ENCODE measurements at places on chromosomes 7 and 10.

GRCh38 chr10:112945811-112946210 lies 4.2 kb upstream of the TCF7L2 start:
- no peaks in the 10 kb centered on the region for H3K4me1 ChIP-seq
- H3K36me3 ChIP-seq, result no peaks in the 10 kb centered on the region
- no peak overlapping the region for H3K27ac ChIP-seq
- DNase-seq, result no peak

GRCh38 chr10:131433568-131433967 lies 122.0 kb upstream of the TCERG1L start:
- no peaks in the 10 kb centered on the region for H3K27me3 ChIP-seq
- no peak overlapping the region for H3K4me3 ChIP-seq
- H3K4me1 ChIP-seq, result peaks cover 9% of the 10 kb centered on the region
- DNase-seq, result no peak
- no peaks in the 10 kb centered on the region for H3K36me3 ChIP-seq
- no peak overlapping the region for H3K27ac ChIP-seq

DNA sequence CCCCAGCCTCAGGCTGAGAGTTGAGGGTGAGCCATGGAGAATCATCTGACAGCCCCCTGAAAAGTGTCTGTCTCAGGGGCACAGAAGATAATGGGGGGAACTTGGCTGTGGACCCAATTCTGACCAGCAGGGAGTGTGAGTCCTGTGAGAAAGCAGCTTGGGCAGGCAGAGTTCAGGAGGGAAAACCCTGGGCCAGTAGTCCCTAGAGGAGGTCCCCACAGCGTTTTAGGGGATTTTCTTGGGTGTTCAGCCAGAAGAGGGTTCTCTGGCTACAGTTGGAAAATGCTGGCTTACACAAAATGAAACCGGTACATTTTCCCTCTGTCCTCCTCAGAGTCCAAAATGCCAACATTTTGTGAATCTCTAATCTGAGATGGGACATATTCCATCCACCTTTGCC lies 35.8 kb upstream of the TRIM8 start:
- H3K4me3 ChIP-seq, result no peak overlapping the region
- no peak for DNase-seq
- H3K27me3 ChIP-seq, result no peaks in the 10 kb centered on the region
- peaks cover 35% of the 10 kb centered on the region for H3K4me1 ChIP-seq
- H3K36me3 ChIP-seq, result peaks cover 5% of the 10 kb centered on the region
- no peak overlapping the region for H3K27ac ChIP-seq

DNA sequence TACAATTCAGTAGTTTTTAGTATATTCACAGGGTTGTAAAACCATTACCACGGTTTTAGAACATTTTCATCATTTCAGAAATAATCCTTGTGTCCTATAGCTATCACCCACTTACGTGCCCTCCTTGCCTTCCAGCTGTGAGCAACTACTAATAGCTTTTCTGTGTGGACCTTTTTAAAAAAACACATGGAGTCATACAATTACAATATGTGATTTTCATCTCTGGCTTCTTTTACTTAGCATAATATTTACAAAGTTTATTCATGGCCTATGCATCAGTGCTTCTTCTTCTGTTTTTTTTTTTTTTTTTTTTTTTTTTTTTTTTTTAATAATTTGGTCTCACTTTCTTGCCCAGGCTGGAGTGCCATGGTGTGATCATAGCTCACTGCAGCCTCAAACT lies 76.1 kb downstream of the CDK14 start:
- no peaks in the 10 kb centered on the region for H3K4me1 ChIP-seq
- H3K36me3 ChIP-seq, result no peaks in the 10 kb centered on the region
- H3K27me3 ChIP-seq, result no peaks in the 10 kb centered on the region
- H3K4me3 ChIP-seq, result no peak overlapping the region

DNA sequence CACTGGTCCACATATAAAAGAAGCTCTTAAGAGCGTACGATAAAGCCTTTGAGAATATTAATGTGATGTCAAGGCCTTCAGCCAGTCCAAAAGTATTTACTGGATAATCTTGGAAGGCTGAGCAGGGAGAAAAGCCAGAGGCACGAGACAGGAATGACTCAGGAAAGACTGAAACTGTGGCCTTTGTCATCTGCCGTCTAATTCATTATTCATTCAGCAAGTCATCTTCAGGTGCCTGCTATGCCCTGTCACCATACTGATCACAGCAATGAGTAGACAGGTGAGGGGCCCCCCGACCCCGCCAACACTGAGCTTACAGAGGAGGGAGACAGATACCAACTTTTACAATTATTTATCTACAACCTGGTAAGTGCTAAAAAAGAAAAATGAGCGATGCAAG lies 78.9 kb downstream of the VOPP1 start:
- no peak overlapping the region for H3K27ac ChIP-seq
- no peaks in the 10 kb centered on the region for H3K4me1 ChIP-seq
- H3K36me3 ChIP-seq, result no peaks in the 10 kb centered on the region

DNA sequence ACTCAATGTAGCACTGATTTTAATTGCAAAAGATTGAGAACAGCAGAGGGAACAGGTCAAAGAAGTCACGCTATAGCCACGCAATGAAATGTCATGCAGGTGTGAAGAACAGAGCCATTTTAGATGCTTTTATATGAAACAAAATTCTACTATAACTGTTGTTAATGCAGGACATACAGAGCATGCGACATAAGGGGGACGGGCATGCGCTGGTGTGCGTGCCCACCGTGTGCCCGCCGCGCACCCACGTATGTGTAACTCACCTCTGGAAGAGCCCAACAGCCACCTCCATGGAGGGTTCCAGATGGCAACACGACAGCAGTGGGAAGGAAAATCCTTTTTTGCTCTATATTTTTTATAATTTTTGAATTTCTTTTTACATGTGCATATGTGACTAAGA lies 410.0 kb upstream of the RNF32 start:
- DNase-seq, result no peak
- no peak overlapping the region for H3K27ac ChIP-seq

DNA sequence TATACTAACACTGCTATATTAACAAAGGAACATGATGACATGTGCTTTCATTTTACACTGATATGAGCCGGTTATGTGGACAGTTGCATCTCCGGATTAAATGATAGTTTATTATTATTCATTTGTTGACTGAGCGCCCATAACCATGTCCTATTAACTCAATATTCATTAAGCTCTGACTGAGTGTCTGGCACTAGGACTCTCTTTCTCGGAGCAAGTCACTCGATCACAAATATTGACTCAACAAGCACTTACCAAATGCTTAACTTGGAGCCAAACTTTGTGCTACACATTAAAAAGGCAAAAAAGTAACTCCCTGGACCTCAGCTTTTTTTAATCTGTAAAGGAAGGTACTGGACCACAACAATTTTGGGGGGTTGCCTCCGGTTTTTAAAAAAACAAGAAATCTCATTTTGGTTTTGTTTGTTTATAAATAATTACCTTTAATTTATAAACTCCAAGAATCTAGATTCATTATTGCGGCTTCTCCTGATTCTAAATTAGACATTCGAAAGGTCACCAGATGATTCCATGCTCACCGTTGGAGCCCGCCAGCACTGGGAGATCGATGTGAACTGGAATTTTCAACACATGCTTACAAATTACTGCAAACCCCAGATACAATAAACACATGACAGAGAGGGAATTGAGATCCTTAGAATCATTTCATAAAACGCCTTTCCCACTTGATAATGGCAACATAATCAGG lies 8.9 kb upstream of the LYZL1 start:
- no peak overlapping the region for H3K27ac ChIP-seq
- no peaks in the 10 kb centered on the region for H3K27me3 ChIP-seq
- H3K4me3 ChIP-seq, result no peak overlapping the region

- no peak overlapping the region for H3K4me3 ChIP-seq
- H3K4me1 ChIP-seq, result no peaks in the 10 kb centered on the region
- no peaks in the 10 kb centered on the region for H3K36me3 ChIP-seq
- no peak for DNase-seq
- H3K27ac ChIP-seq, result peak overlapping the region; percentile 77
These were observed 96.3 kb upstream of the NEBL start for GRCh38 chr10:20993389-20993788.

DNA sequence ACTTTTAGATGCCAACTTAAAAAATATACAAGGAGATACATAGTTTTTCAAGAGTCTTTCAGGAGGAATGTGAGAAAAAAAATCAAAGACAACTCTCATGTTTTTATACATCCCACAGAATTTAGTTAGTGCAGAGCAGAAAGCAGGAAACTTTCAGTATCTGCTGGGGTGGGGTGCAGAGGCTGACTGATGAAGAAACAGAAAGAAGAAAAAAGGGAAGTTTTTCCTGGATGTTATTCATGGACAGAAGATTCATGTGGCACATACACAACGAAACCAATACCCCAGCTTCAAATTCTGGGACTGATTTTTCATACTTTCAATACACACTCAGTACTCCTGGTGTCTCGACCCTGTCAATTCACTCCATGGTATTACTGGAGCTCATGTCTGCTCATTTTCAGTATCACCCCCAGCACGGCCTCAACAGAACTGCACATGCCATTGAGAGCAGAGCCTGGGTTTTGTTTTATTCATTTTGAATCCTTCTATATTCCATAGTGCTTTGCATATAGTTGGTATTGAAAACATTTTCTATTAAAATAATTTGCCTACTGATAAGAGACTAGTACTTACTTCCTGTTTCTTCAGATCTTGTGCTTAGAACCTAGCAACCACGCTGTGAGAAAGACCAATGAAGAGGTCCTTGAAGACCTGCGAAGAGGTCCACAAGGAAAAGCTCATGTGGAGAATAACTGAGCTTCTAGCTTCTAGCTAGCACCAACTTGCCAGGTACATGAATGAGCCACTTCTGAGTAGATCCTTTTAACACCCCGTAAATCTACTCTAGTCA lies 49.0 kb downstream of the NDUFB2 start:
- H3K27me3 ChIP-seq, result no peaks in the 10 kb centered on the region
- H3K36me3 ChIP-seq, result no peaks in the 10 kb centered on the region
- no peak overlapping the region for H3K27ac ChIP-seq
- no peak for DNase-seq
- no peaks in the 10 kb centered on the region for H3K4me1 ChIP-seq
- H3K4me3 ChIP-seq, result no peak overlapping the region

DNA sequence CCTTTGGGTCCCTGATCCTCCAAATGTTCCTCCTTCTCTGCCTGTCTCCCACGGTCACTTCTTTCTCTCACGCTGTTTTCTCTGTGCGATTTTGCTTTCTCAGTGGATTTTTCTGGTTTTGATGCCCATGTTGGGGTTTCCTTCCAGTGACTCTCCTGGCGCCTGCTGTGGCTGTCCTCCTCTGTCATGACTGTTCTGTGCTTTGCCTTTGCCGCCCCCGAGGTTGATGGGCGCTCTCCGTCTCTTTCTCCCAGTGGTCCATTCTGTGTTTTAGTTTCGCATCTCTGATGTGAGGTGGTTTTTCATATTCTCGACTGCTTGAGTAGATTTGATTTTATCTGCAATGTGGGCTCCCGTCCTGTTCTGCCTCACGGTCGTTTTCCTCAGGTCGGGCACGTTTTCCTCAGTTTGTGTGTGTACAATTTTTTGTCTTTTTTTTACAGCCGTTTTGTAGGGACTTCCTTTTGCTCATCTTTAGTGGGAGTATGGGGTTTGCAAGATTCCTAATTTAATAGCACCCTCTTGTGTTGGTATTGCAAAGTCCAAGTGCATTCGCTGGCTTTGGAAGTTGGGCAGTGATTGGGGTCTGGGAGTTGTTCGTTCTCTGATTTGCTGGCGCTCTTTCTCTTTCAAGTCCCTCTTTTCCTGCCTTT lies 100.0 kb downstream of the INPP5A start:
- peaks cover 10% of the 10 kb centered on the region for H3K4me1 ChIP-seq
- H3K4me3 ChIP-seq, result no peak overlapping the region
- DNase-seq, result no peak
- no peaks in the 10 kb centered on the region for H3K36me3 ChIP-seq
- peak overlapping the region; percentile 22 for H3K27ac ChIP-seq

GRCh38 chr7:155467846-155468784 lies 10.2 kb downstream of the EN2 start:
- no peaks in the 10 kb centered on the region for H3K36me3 ChIP-seq
- peaks cover 49% of the 10 kb centered on the region for H3K27me3 ChIP-seq
- no peak overlapping the region for H3K27ac ChIP-seq
- no peak overlapping the region for H3K4me3 ChIP-seq
- DNase-seq, result no peak

GRCh38 chr7:1741751-1742554 lies 71.9 kb downstream of the ELFN1 start:
- no peak for DNase-seq
- H3K27ac ChIP-seq, result peak overlapping the region; percentile 16

GRCh38 chr10:111109501-111110242 lies 32.8 kb downstream of the ADRA2A start:
- no peak overlapping the region for H3K4me3 ChIP-seq
- no peaks in the 10 kb centered on the region for H3K4me1 ChIP-seq
- no peak overlapping the region for H3K27ac ChIP-seq

DNA sequence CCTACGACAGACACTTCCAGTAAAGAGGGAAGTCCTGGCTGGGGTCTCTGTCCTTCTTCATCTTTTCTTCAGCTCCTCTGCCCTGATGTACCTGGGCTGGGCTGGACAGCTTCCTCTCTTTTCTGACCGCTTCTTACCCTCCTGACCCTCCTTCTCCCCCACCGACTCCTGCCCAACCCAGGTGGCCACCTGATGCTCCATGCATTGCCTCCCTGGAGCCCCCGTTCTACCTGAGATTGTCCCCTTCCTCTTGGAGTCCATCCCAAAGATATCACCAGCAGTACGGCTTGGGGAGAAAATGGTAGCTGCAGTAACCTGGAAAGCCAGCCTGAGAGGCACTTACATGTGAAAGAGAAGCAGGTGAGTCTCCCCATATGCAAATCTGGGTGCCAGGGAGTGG lies 566.3 kb downstream of the TCERG1L start:
- no peak for DNase-seq
- H3K4me1 ChIP-seq, result no peaks in the 10 kb centered on the region
- H3K4me3 ChIP-seq, result no peak overlapping the region
- peaks cover 7% of the 10 kb centered on the region for H3K27me3 ChIP-seq

- no peak overlapping the region for H3K4me3 ChIP-seq
- no peaks in the 10 kb centered on the region for H3K27me3 ChIP-seq
- no peaks in the 10 kb centered on the region for H3K36me3 ChIP-seq
- H3K4me1 ChIP-seq, result no peaks in the 10 kb centered on the region
These were observed 147.4 kb upstream of the PRSS58 start for GRCh38 chr7:142405122-142405765.

DNA sequence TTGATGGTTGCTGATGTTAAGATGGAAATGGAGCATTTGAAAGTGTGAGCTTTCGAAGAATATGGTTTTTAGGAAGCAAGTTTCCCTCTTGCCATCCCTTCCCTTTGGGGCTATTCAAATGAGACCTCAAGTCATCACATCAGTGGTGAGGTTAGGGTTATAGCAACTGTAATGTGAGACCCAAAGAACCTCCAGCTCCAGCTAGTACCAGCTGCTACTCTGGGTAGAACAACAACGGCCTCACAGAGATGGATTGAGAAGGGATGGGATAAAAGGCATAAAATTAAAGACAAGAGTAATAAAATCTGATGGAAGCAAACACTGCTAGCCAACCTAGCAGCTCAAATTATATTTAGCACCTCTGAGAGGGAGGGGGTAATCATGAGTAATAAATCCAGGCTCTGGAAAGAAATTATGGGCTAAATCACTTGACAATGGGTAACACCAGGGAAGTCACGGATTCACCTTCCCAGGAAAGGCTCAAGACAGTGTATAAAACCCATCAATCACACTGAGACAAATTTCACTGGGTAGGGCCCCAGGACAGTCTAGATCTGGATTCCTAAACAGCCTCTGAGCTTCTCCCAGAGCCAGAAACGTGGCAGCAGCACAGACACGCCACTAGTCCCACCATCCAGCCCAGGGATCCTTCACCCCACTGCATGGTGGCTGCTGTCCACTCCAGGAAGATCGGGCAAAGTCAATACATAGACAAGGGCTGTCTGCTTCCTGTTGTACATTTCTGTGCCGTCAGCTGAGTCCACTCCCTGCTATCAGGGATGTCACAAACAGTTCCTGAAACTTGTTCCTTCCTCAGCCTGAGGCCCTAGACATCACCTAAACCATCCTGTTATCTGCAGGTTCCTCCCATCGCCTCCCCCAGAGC lies 151.1 kb downstream of the GFRA1 start:
- no peak for DNase-seq
- no peaks in the 10 kb centered on the region for H3K4me1 ChIP-seq
- no peak overlapping the region for H3K27ac ChIP-seq
- H3K4me3 ChIP-seq, result no peak overlapping the region
- no peaks in the 10 kb centered on the region for H3K36me3 ChIP-seq

Data from esophagus squamous epithelium (tissue), 5 donors.